ENCODE measurements at places on chromosomes 5 and 9.

- no peak for DNase-seq
Observed at GRCh38 chr5:12902611-12903010, 998.4 kb upstream of the CTNND2 start.

- no peak for DNase-seq
Observed at GRCh38 chr9:10371824-10372223, 241.0 kb downstream of the PTPRD start.

DNA sequence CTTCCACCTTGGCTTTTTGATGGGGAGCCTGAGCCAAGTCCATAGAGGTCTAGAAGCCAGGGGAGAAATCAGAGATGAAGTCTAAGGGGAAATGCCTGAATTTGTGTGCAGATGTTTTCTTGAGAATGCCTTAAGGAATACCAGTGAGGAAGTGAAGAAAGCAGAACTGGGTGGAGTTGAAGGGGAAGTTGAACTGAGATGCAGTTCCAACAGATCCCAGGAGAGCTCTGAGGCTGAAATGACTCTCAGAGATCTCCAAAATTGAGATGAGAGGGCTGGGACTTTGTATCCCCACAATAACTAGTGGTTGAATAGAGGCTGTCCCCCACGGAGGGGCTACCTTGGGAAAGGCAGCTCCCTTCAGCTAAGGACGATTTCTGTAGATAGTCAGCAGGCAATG, 197.1 kb downstream of the ZNF462 start:
- DNase-seq = no peak

GRCh38 chr5:160685219-160685618, 166.8 kb downstream of the ATP10B start:
- DNase-seq = no peak

- no peak for DNase-seq
Observed at GRCh38 chr9:84677080-84677479, 7.6 kb downstream of the NTRK2 start.

- DNase-seq = no peak
Observed at GRCh38 chr9:70569070-70569772, 154.8 kb upstream of the KLF9 start.

GRCh38 chr5:60184606-60185005, 291.1 kb upstream of the PDE4D start:
- no peak for DNase-seq

- no peak for DNase-seq
Observed at GRCh38 chr5:149779124-149779465, 49.0 kb downstream of the PPARGC1B start.

DNA sequence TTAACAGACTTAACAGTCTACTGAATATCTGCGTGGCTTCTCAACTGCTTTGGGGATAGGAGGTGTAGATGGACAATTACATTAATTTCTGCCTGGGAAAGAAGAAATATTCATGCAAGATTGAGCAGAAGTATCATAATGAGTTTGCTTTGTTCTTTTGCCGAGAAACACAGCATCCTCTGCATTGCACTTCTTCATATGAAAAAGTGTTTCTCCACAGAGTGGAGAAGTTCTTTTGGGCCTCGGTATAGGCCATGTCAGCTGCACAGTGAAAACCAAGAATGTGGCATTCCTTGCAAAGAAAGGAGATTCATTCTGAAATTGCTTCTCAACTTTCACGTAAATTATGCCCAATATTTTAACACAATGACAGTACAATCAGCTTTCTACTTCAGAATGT, 17.6 kb upstream of the SNX2 start:
- DNase-seq = no peak

GRCh38 chr5:85533341-85534047, 1084.2 kb upstream of the COX7C start:
- no peak for DNase-seq

GRCh38 chr9:86649913-86650312, 295.7 kb upstream of the TUT7 start:
- DNase-seq = no peak

- no peak for DNase-seq
Observed at GRCh38 chr5:40381676-40382363, 297.9 kb upstream of the PTGER4 start.

GRCh38 chr5:55218967-55219366, 8.1 kb downstream of the MCIDAS start:
- DNase-seq = no peak

GRCh38 chr9:136190237-136190601, 14.7 kb downstream of the LHX3 start:
- no peak for DNase-seq

- no peak for DNase-seq
Observed at GRCh38 chr9:99515093-99515492, 293.0 kb downstream of the SEC61B start.

DNA sequence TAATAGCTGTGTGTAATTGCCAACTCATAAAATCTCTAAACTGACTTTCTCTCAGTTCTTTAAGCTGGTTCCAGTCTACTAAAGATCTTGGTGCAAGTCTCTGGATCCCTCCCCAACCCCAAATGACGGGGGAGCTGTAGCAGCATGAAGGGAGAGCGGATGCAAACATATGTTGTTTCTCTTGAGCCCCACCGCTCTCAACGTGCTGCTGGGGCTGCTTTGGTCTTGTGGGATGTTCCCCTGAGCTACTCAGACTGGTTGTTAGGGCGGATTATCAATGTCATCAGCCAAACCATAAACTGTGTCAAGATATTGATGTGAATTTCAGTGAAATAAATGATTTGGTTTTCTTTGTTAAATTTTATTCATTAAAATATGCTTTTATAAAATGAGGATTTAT, 40.9 kb upstream of the APC start:
- DNase-seq = no peak

DNA sequence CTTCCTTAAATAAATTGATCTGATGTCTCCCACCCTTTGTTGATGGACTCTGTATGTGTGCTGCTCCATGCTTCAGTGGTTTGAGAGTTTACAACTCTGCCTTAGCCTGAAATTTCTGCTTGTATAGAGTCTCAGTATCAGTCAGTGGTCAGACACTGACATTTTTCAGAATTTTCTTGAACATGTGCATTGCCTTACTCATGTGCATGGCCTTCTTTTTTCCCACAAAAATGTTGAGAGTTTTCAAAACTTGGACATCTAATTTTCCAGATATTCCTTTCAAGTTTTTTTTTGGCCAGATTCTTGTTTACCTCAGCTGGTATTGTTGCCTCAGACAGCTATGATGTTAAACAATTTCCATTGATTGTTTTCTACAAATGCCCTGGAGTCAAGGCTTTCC, 427.1 kb upstream of the CHD1 start:
- no peak for DNase-seq

GRCh38 chr9:36298566-36298965, 40.3 kb upstream of the GNE start:
- DNase-seq = no peak

- DNase-seq = no peak
Observed at GRCh38 chr5:168734620-168735300, 155.6 kb upstream of the PANK3 start.

Measured in activated CD4-positive, alpha-beta T cell treated with anti-CD3 and anti-CD28 coated beads, Interleukin-2, amount 50 U/mL, for 1 hour (primary cell).